Astrocyte of the spinal cord (primary cell): ENCODE measurements at places on chromosomes 12 and 14.
A peak's percentile ranks its signal among the peaks of the same experiment; 100 is the strongest.

GRCh38 chr14:99603471-99604277 lies at the start of gene CCDC85C:
Gene CCDC85C, minus strand, starts transcription at chr14:99604207. Its CDS starts 248 bp downstream, at chr14:99603959.
- peak; percentile 53 for DNase-seq

DNA sequence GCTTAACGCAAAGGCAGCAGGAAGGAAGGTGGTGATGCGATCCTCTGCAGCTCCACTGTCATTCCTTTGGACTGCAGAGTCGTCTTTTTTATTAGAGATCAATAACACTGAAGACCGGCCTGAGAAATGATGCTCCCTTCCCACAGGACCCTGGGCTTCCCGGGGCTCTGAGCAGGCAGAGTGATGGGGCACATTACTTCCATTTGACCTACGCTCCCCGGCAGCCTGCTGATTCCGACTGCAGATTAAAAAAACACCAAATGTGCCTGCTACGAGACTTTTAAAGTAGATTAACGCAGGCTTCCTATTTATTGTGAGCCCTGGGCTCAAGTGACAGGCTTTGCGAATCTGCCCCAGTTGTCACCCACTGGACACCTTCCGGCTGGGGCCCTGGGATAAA lies 37.5 kb downstream of the KCNA1 start:
- DNase-seq: no peak

GRCh38 chr12:44193281-44193680 lies 357.4 kb downstream of the TMEM117 start:
- DNase-seq: no peak

- no peak for DNase-seq
Measured at GRCh38 chr12:128771681-128772080, 52.1 kb downstream of the SLC15A4 start.

DNA sequence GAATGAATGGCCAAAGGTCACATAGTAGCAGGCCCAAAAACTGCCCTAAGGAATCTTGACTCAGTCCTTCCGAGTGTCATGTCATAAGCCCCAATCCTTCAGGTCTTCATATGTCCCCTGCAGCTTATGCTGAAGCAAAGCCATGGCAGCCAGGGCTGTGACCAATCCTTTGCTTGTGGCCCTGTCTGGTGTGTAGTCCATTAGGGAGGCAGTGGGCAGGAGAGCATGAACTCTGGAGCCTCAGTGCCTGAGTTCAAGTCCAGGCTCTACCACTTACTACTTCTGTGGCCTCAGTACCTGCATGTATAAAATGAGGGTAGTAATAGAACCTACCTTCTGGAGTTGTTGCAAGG lies 20.3 kb downstream of the PLEKHG3 start:
- no peak for DNase-seq

DNA sequence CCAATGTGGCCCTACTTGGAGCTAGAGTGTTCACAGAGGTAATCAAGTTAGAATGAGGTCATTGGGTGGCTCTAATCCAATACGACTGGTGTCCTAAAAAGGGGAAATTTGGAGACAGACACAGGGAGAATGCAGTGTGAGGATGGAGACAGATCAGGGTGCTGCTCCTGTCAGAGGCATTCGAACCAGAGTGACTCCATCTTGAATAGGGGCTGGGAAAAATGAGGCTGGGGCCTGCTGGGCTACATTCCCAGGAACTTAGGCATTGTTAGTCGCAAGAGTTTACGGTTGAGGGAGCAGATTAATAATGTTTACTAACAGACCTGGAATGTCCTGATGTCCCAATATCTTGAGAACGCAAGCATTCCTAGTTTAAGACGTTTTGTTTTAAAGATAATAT lies 20.2 kb downstream of the TNFAIP2 start:
- no peak for DNase-seq

DNA sequence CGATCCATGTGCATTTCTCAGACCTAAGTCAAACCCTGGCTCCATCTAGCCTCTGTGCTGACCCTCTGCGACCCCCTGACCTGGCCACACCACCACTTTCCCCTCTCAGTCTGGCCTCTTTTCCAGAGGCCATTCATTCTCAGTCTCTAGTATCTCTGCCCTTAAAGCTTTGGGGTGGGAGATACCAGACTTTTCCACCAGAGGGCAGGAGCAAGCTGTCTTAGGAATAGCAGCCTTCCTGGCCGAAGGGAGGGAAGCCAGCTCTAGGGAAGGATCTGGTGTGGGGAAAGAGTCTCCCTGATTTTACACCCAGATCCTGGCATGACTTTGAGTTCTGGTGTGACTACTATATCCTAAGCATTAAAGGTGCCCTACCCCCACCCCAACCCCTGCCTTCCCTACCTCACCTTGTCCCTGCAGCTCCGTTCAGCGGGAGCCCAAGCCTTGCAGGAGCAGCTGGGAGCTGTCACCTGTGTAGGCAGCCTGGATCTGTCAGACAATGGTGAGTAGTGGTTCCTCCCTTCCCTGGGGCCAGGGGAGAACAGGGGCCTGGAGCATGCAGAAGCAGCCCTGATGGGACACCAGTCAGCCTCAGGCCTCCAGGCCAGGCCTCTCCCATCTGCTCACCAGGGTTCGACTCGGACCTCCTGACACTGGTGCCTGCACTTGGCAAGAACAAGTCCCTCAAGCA lies 6.6 kb downstream of the CARMIL3 start:
- DNase-seq: peak; percentile 71

DNA sequence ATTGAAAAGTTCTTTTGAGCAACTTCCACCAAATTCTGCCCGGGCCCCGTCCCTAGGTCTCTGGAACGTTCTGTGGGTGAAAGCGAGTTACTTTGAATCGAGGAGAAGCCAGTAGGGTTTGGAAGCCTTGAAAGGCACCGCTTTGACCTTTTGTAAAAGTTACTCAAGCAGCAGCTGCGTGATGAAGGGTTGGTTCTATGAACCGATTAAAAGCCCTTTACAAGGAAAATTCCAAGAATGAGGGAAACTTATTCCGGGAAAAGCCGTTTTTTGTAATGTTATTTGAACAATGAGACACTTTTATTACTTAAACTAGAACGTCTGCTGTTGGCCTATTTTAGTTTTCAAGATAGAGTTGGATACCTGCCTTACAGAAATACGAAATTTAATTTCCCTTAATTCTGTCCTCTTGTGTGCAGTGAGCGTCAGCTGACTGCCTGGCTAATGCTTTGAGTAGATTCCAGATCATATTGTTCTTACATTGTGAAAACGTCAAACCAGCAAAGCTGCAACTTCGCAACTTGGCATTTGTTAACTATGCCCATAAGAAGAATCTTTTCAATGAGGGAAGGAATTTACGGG lies 906 bp downstream of the LARP4 start:
- peak; percentile 43 for DNase-seq

DNA sequence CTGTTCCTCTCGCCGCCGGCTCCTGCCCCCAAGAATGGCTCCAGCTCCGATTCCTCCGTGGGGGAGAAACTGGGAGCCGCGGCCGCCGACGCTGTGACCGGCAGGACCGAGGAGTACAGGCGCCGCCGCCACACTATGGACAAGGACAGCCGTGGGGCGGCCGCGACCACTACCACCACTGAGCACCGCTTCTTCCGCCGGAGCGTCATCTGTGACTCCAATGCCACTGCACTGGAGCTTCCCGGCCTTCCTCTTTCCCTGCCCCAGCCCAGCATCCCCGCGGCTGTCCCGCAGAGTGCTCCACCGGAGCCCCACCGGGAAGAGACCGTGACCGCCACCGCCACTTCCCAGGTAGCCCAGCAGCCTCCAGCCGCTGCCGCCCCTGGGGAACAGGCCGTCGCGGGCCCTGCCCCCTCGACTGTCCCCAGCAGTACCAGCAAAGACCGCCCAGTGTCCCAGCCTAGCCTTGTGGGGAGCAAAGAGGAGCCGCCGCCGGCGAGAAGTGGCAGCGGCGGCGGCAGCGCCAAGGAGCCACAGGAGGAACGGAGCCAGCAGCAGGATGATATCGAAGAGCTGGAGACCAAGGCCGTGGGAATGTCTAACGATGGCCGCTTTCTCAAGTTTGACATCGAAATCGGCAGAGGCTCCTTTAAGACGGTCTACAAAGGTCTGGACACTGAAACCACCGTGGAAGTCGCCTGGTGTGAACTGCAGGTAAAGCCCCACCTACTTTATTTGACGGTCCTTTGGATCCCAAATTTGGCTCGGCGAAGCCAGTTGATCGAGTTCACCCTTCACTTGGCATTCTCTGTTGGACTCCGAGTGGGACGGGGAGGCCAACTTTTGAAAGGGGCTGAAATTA lies 1.5 kb downstream of the WNK1 start:
- DNase-seq: peak; percentile 14

DNA sequence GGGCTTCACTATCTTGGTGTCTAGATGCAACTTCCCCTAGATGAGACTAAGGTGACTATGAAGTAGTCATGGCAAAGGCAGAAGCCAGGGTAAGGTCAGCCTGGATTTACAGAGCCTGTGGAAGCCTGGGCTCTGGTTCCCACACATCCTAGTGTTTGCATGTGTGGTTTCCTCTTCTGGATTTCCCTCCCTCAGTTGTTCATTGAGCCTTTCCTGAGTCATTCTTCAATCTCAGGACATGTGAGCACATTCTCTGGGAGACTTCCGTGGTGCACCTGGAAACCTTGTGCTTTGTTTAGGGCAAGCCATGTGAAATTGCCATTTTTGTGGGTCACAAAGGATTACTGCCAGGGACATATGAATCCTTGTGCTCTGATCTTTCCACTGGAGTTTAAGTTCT lies 236.6 kb downstream of the C12orf75 start:
- peak; percentile 20 for DNase-seq

DNA sequence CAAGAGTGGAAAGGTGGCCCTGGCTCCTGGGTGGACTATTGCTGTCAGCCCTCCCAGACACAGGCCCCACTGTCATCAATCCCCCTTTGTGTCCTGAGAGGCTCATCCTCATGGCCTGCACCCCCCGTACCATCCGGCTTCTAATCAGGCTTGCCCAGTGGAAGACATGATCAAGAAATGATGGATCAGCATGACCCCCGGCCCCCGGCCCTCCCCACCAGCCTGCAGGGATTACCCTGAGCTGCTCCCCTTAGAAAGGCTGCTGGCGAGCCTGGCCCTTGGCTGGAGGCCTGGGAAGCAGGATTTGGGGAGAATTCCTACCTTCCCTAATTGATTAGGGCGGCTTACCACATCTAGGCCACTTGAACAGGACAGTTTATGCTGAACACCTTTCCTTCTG lies 171.2 kb downstream of the PIWIL1 start:
- no peak for DNase-seq

GRCh38 chr14:74936731-74937130 lies 13.7 kb upstream of the RPS6KL1 start:
- no peak for DNase-seq

DNA sequence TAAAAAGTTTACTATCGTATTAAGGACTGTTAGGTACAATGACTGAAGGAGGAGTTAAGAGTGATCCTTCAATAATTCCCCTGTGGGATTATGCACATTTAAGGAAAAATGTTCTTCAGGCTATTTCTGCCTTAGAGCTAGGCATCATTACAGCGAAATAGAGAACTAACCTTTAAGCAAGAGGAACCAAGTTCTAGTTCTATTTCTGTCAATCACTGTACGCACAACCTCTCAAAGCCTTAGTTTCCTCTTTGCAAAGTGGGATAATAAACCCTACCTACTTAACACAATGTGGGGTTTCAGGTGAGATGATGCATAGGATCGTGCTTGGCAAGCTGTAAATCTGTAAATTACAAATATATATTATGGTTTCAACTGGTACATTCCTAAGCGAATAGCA lies 15.4 kb downstream of the NTF3 start:
- DNase-seq: no peak

- DNase-seq: peak; percentile 50
Measured at GRCh38 chr12:25962932-25963525, 4.5 kb downstream of the RASSF8 start.

- no peak for DNase-seq
Measured at GRCh38 chr12:115109863-115110262, 425.9 kb upstream of the TBX3 start.

DNA sequence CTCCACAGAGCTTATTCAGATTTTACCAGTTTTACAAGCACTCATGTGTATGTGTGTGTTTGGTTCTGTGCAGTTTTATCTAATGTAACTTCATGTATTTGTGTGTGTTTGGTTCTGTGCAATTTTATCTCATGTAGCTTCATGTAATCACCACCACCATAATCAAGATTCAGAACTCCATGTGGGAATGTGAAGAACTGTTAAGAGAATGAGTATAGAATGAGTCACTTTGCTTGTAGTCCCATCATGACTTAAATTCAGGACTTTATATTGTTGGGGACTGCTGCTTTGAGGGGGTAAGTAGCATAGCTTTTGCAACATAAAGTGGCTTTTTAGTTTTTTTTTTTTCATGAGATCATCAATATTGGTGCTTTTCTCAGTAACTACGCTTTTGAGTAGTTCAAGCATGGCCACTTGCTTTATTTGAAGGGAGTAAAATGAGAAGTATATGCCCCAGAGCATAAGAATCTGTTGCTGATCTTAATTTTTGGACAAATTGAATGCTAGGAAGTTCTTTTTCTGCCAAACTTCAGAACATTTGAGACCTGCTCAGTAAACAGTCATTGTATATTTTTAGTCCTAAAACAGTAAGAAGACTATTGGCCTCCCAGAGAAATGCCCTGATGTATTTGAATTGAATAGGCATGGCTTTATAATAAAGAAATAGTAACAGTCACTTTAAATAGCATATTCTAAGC lies 28.8 kb downstream of the PROX2 start:
- peak; percentile 62 for DNase-seq

DNA sequence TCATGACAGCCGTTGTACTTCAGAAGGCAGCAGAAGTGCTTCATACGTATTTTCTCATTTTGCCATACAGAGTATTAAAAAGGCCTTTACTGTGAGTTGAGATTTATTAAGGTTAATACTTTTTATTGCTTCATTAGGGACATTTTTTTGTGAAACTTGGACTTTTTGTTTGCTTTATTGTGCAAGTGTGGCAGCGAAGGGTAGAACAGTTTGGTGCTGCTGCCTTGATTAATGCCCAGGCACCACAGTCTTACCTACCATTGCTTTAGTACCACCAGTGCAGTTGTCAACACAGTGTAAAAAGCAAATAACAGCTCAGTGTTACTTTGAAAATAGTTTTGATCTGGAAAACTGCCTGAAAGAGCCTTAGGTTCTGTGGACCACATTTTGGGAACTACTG lies 147.4 kb downstream of the PCNX1 start:
- DNase-seq: no peak

DNA sequence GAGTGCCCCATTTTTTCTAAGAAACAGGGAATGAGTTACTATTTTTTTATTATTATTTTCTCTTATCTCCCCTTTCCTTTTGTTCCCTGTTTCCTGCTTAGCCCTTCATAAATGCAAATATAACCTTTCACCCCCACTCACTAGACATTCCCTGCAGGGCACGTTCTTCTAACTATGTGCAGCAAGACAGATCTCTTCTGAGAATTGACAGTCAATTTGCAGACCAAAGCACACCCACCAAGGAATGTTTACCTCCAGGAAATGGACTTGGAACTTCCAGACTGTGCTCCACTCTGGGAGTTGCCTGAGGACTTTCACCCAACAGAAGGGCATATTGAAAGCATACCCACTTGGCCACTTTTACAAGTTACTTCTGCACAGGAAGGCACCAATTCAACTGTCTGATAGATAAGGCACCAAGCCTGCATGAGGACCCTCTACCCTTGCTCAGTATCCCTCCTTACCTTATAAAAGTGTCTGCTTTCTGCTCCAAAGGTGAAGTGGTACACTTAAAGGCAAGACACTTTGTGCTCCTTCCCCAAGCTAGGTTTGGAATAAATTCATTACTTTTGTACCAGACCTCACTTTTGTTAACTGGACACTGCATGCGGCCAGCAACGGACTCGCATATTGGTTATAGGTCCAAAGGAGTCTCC lies 6.5 kb downstream of the TAS2R19 start:
- no peak for DNase-seq
